ENCODE measurements at places on chromosomes 5 and 9.

- no peak for DNase-seq
Observed at GRCh38 chr9:81861644-81862043, 66.6 kb upstream of the SPATA31D4 start.

- no peak for DNase-seq
Observed at GRCh38 chr9:78038620-78039300, 7.1 kb upstream of the GNAQ start.

DNA sequence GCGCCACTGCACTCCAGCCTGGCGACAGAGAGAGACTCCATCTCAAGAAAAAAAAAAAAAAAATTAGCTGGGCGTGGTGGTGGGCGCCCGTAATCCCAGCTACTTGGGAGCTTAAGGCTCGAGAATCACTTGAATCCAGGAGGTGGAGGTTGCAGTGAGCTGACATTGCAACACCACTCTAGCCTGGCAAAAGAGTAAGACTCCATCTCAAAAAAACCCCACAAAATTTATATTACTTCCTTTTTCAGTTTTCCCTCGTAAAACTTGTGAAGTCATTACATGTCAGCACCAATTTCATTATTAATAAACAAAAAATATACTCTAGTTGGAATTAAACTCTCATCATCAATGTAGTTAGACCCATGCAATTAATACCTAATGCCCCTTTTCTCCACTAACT, 43.9 kb downstream of the SHLD3 start:
- DNase-seq: no peak

DNA sequence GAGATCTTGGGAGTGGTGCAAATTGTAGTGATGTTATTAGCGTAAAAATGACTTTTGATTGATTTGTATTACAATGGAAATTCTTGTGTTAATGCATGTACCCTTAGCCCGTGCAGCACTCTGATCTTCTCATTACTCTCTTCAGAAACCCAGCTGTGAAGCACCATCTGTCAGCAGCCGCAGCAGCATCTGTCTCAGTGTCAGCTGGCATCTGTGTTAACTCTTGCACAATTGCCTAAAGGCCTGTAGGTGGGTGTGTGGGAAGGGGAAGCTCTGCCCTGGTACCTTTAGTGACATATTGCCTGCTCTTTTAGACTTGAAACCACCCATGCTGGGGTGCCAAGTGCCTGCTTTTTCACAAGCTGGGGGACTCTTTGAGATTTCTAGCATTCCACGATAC, 101.3 kb downstream of the FBXL7 start:
- DNase-seq: no peak

DNA sequence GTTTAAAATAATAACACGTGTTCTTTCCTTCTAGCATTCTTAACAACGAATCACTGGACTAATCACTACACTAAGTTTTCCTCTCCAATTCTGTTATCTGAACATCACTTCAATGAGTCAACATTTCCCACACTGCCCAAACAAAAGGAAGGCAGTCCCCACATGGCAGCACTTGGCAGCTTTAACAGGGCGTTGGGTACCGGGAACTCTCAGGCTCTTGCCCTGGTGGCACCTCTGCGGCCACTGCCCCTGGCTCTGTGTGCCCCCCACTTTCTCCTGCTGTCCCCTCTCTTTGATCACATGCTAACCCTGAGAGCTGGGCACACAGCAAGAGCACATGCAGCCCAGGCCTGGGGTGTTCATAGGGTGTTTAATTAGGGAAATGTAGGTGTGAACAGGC, 15.7 kb downstream of the SLC6A3 start:
- DNase-seq: no peak

DNA sequence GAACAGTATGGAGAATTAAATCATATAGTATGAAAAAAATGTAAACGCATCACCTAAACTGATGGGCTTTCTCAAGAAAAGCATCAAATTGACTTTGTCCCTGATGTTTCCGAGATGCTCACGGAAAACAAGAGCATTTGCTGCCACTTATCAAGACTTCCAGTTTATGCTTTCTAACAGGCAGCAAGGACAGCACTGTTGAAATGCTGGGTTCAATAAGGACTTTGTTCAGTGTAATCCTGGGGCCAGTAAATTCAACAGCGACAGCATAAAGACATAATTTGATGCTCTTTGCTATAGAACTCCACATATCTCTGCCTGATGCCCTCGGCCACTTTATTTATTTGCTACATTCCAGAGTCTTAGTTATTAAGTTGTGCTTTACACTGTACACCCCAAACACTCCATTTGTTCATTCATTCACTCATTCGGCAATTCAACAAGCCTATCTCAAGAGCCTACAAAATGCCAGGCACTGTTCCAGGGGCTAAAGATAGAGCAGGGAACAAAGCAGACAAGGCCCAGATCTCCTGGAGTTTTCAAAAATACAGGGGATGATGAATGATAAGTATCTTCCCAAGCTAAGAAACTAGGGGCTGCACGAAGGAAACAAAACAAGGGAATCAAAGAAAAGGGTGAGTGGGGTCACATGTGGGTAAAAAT, 294.6 kb downstream of the ZNF608 start:
- no peak for DNase-seq

DNA sequence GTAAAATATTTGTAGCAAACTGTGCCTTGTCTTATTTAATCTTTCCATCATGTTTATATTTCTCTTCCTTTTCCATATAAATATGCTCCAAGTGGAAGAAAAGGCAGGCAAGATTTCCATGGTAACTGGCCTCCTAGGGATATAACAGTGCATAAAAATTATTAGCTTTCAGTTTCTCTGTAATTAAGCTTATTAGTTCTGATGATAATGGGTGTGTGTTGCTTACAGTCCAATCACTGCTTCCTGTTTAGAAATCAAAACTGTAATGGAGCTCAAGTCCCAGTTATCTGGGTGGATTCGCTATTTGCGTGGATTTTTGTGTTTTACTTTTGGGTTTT, 213.0 kb downstream of the PJA2 start:
- no peak for DNase-seq

DNA sequence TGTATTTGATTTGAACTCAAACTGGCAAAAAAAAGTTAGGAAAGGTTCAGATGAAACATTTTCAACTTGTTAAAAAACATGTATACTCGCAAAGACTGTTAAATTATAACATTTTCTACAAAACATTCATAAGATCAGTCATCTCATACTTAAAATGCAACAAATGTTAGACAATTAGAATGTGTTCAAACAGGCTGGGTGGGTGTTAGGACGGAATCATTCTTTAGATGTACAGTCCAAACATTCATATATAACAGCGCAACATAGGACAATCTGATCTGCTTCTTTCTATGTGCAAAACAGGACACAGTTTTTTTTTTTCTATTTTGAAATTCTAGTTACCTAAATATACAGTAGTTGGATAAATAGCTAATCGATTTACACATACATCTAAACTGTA, 22.2 kb downstream of the IL4 start:
- no peak for DNase-seq

- DNase-seq: no peak
Observed at GRCh38 chr9:98571643-98572042, 137.1 kb downstream of the GABBR2 start.

DNA sequence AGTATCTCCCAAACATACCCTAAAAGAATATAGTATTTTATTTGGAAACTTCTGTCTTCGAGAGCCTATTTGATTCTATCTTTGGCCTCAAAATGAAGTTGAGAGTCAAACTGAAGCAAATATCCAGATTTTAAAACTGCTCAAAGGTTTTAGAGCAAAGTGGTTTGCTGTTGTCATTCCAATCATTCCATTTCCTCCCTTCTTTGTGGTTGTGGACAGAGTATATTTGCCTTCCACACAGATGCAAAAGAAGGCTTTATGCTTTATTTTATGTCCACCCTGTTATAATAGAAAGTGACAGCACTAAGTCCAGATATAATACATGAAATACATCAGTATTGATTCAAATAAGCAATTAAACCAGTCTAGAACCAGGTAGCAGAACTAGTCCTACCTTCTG, 12.4 kb downstream of the GZMK start:
- DNase-seq: no peak
